ENCODE measurements at places on chromosomes 16 and 17.
A peak's percentile ranks its signal among the peaks of the same experiment; 100 is the strongest.

DNA sequence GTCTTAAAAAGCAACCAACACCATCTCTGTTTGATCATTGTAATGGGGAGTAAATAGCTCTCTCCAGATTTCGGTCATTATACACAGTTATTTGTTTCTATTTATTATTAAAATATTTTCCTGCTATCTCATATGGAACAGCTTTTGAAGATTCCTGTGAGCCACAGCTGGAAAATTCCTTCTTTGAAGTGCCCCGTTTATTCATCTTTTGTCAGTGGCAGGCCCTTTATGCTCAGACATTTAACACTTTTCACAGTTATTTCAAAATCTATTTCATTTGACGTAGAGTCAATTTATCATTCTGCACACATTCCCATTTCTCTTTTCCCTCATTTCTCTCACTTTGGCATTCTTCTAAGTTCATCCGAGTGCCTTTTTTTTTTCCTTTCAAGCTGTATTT is 245.9 kb upstream of the ELAC2 start:
- no peak for DNase-seq

DNA sequence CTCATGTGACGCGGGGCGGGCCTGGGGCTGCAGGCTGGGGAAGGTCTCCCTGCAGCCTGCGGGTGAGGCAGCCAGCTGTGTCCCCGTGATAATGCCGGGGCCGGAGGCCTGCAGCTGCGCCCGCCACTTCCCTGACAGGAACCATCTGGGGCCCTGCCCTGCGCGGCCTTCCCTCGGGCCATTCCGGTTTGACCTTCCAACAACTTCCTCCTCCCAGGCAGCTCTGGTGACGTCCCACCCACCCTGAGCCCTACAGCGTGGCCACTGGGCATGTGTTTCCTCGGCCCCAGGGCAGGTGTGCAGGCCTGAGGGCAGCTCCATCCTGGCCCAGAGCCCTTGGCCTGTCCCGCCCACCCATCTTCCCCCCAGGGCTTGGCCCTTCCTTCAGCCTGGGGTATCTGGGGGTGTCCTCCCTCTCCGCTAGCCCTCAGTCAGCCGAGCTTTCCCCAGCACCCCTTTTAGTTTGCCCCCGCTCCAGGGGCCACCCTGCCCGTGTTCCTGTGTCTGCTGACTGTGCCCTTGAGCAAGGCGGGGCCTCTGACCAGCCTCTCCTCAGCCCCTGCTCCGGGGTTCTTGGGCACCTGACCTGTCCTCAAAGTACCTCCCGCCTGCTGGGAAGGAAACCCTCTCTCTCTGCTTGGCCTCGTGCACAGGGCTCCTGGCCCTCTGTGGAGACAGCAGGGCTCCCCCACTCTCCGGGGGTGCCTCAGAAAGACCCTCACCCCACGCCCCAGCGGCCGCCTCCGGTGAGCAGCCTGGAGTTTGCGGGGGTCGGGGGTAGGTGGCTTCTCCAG is at the start of gene CBFA2T3:
TSS of gene CBFA2T3 (minus strand) at position 190 of the 794 bp plus-strand sequence. CDS start 400 bp downstream, outside the sequence.
- peak; percentile 13 for DNase-seq

DNA sequence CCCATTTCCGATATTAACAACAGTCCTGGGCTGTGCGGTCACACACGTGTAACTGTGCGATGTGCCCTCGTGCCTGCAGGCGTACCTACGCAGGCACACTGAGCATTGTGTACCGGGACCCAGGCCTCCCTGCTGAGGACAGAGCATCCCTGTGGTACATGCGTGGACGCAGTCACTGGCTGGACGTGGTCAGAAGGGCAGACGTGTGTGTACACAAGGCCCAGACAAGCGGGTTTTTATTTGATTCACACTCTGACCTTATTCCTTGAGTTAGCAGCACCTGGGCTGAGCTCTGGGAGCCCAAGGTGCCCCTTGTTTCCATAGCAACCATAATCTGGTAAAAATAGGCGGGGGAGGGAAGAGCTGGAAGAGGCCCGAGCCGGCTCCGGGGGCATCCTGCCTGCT is 19.5 kb downstream of the RAP1GAP2 start:
- no peak for DNase-seq

DNA sequence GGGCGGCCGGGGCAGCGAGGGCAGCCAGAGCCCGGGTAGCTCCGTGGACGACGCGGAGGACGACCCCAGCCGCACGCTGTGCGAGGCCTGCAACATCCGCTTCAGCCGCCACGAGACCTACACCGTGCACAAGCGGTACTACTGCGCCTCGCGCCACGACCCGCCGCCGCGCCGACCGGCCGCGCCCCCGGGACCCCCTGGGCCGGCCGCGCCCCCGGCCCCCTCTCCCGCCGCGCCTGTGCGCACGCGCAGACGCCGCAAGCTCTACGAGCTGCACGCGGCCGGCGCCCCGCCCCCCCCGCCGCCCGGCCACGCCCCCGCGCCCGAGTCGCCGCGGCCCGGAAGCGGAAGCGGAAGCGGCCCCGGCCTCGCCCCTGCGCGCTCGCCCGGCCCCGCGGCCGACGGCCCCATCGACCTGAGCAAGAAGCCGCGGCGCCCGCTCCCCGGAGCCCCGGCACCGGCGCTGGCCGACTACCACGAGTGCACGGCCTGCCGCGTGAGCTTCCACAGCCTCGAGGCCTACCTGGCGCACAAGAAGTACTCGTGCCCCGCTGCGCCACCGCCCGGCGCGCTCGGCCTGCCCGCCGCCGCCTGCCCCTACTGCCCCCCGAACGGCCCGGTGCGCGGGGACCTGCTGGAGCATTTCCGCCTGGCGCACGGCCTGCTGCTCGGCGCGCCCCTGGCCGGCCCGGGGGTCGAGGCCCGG is 36.1 kb upstream of the ZC3H18 start:
- DNase-seq: peak; percentile 58

- DNase-seq: no peak
These were observed 32.8 kb downstream of the WNT3 start for GRCh38 chr17:46785696-46786095.

- no peak for DNase-seq
These were observed 61.2 kb upstream of the ENDOV start for GRCh38 chr17:80353718-80354275.

- DNase-seq: peak; percentile 39
These were observed 40.7 kb downstream of the ACTG1 start for GRCh38 chr17:81471818-81472456.

DNA sequence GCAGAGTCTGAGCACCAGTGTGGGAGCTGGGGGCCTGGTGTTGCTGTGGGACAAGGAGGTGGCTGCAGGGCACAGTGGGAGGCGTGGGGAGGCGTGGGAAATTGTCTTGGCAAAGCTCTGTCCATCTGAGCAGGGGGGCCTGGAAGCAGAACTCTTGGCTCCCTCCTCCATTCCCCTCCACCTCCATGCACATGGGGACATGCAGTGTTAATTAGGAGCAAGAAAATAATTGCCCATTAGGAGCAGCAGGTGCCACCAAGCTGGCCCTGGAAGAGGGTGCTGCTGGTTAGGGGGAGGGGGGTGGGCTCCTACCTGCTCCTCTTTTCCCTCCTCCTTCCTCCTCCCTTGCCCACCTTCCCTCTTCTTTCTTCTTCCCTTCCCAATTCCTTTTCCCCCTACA is 4.5 kb downstream of the TTYH2 start:
- no peak for DNase-seq

Measured in fibroblast of pulmonary artery (primary cell).